Kidney (tissue), 22 donors: ENCODE measurements at places on chromosomes 7 and 10. TPM values are rescaled to one million over a fixed set of nuclear protein-coding genes. Genes with fewer than 3 reads are reported as not detected.

DNA sequence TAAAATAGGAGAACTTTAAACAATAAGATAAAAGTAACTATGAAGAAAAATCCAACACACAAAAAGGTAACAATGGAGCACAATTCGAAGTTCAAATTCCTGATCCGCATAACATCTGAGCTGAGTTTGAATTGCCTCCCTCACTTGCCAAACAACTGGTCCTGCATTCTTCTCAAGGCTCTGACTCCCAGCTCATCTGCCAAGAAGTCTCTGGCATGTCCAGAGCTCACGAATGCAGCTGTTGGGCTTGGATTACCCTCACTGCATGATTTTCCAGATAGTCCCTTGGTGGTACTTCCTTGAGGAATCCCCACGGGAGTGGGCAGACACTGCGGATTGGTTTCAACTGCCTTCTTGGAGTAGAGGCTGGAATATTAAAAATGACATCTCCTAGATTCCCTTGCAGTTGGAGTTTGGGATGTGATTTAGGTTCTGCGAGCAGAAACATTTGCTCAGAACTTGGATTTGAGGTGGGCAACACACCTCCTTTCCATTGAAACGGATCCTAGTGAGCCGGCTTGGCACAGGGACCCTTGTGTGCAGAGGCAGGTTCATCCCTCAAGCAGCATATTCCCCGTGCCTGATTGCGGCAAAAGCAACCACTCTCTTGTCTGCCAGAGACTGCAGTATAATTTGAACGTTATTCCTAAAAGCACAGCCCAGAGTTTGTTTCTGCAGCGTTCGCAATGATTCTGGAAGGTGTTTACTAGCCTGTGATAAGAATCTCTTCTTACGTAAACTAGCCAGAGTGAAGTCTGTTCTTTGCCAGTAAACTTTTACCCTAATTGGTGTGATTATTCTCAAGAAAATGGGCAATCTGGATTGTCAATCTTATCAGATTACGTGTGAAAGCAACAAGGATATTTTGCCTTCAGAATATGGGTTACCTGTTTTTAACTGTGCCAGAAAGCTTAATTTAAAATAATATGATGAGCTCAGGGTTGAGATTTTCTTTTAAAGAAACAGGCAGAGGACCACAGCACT, 23.4 kb upstream of the PRKCQ start:
- no peak for DNase-seq

DNA sequence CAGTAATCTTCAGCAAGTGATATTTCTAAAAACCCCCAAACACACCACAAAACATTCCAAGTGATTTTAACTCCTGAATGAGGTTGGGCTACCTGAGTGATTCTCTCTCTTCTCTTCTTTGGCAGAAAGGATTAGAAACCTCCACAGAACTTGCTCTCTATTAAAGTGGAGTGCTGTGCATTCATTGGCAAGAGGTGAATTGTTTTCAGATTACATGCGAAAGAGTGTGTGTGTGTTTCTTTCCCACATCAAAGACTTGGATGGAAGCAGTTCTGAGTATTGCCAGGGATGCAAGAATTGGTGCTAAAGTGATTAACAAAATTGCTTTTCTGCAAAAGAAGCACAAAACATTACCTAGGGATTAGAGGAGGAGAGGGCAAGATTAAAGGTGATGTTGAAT, 13.1 kb upstream of the FBXW4 start:
- DNase-seq, result no peak

DNA sequence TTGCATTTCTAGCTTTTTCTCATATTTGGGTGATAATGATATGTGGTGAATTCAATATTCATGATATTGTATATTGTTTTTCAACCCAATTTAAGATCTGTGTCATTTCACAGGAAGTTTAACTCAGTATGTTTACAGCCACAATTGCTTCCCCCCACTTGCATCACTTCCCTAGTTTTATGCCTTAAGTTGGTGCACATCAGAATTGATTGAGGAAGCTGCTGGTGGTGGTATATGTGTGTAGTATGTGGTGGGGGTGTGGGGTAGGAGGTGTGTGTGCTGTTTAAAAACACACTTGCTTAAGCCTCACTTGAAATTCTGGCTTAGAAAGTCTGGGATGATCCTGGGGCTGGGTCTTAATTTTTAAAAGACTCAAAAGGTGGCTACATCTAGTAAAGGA, 245.1 kb upstream of the AOAH start:
- DNase-seq, result no peak

- no peak for DNase-seq
Observed at GRCh38 chr10:107415446-107415845, 250.9 kb upstream of the SORCS1 start.

- no peak for DNase-seq
Observed at GRCh38 chr7:142250705-142251104, 7.2 kb downstream of the PRSS58 start.

GRCh38 chr10:69646185-69647060, 16.4 kb downstream of the FAM241B start:
- peak; percentile 81 for DNase-seq

- DNase-seq, result no peak
Observed at GRCh38 chr10:128003521-128003920, 96.6 kb downstream of the PTPRE start.

GRCh38 chr7:120841608-120842007, 16.3 kb downstream of the TSPAN12 start:
- DNase-seq, result no peak

DNA sequence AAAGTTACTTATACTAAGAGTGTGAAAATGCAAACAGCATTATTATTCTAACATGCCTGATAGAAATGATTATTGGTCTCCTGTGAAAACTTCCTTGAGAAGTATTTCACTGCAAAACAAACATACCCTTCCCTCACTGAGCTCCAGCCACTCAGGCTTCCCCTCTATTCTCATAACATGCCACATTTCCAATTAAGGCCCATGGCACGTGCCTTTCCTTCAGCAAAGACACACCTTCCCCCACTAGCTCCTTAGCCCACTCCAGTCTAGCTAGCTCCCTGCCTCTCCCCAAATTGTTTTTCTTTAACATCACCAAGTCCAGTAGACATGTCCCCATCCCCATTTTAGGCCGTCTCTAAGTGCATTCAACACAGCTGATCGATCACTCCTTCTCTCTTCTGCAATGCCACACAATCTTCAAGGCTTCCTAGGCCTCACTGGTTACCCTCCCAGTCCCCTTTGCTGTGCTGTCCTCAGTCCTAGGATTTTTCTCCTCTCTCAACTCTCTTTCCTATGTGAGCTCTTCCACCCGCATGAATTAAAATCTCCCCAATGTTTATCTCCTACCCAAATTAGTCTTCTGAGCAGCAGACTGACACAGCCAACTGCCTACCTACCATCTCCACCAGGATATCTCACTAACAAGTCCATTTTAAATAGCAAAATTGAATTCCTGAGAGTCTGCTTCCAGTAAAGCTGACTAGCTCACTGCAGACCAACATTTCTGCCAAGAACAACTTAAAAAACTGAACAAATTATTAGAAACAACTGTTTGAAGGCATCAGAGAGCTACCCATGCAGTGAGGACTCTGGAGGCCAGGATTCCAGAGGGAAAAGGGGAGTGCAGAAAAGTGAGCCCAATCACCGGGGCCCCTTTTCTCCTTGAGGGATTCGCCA, 11.9 kb downstream of the CYTH3 start:
- DNase-seq, result no peak

DNA sequence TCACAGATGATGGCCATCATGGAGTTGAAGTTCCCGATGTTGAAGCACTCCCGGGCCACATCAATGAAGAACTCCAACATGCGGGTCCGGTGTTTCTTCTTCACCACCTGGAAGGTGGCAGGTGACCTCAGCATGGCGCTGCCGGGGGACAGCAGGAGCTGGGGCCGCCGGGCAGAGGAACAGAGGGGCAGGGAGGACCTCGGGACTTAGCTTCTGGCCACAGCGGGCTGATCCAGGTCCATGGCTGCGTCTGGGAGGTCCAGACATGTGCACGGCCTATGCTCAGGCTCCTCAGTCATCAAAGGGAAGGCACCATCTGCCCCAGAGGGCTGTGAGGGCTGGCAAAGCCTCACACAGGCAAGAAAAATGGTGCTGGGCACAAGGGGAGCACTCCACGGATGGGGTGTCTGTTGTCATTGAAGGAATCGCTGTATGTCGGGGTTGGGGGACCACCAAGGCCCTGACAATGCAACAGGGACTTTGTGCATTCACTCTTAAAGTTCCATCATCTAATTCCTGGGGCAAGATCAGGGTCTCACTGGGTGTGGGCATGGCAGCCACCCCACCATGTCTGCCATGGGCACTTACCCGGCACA, 60.9 kb downstream of the CSGALNACT2 start:
- DNase-seq, result no peak

DNA sequence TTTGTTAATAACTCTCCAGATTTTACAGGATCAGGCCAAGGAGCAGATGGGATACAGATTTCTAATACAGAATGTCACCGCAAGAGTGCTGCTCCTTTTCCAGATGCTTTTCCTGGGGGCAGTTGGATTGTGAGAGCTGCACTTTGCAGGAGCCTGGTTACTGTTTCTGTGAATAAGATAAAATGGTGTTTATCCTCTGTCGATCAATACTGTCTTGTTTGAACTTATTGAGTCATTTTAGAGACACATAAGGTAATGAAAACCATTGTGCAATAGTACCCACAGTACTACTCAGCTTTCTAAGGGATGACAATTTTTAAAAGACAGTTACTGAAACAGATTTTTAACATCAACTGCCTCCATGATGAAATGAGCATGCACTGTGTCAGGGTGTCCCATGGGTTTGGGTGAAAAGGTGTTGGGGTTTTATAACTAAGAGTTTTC, 2.9 kb downstream of the A1CF start:
- DNase-seq, result no peak

- DNase-seq, result no peak
Observed at GRCh38 chr7:38694326-38694725, 63.2 kb upstream of the AMPH start.

GRCh38 chr7:143383642-143383957, 2.5 kb downstream of the ZYX start:
- no peak for DNase-seq

DNA sequence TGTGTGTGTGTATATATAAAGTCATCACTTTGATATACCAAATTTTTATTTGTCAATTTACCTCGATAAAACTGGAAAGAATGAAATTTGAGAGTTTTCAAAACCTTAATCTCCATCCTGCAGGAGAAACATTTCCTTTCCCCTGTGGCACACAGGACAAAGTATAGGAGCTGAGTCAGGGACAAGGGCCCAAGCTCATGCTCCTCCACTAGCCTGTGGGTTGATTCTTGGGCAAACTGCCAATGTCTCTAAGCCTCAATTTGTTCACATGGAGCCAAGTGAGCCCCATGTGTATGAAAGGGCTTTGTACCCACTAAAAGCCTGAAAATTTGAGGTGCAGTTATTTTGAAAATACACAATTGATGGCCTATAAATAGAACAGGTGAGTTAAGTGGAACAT, 60.3 kb upstream of the IL6 start:
- no peak for DNase-seq

- DNase-seq, result no peak
Observed at GRCh38 chr10:60176925-60177324, 212.8 kb downstream of the ANK3 start.

GRCh38 chr10:98338896-98339295, 70.9 kb upstream of the LOXL4 start:
- DNase-seq, result no peak

DNA sequence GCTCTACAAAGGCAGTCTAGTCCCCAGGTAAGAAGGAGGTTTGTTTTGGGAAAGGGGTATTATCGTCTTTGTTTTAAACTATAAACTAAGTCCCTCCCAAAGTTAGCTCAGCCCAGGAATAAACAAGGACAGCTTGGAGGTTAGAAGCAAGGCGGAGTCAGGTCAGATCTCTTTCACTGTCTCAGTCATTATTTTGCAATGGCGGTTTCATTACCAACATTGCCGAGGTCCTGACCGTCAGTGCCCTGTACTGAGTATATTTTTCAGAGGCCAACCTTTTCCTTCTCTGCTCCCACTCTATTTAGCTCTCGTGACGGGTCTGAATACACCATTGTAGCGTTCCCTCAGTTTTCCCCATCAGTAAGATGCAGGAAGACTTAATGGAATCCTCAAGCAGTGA, 184.5 kb downstream of the PRKCQ start:
- no peak for DNase-seq

- no peak for DNase-seq
Observed at GRCh38 chr10:93826355-93826754, 67.4 kb upstream of the SLC35G1 start.

DNA sequence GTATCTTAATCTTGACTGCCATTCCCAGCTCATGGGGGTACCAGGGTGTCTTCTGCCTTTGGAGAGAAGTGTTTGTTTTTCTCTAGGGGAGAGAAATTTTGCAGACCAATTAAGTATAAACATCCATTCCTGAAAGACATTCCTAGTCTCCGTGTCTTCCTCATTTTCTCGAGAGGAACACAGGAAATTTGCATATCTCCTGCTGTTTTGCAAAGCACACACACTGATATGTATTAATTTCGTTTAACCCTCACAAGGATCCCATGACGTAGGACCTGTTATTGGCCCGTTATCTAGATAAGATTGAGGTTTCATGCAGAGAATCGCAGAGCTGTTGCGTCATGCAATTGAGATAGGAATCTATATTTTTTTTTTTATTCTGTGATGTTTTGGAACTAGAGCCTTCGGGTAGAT, 944 bp downstream of the RHBDD2 start:
- no peak for DNase-seq

DNA sequence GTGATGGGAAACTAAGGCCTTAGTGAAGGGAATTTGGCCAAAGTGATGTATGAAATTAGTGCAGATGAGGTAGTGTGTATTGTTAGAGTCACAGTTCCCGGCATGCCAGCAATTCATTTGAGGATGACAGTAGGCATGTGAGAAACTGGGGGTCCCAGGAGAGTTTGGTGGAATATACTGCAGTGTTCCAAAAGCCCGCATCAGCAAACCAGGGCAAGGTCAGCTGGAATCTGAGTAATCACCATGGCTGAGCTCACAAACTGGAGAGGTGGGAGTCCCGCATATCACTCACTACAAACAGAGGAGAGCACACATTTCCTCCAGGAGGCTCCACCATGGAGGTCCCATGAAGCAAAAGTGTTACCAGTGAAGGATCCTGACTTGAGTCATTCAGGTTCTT, 740.7 kb downstream of the TNS3 start:
- no peak for DNase-seq

GRCh38 chr7:46713868-46714596, 793.0 kb upstream of the IGFBP3 start:
- peak; percentile 52 for DNase-seq

Gene VENTX
- 3.3 TPM for total RNA-seq

Gene TRIM74
- total RNA-seq, result 1.3 TPM

Gene C10orf62
- 1.6 TPM for total RNA-seq

Gene PNLIPRP1
- not detected for total RNA-seq

Gene UFSP1
- 3.4 TPM for total RNA-seq

Gene CD36
- total RNA-seq, result 10.0 TPM

Gene LRWD1
- total RNA-seq, result 14.1 TPM

Gene TMEM196
- total RNA-seq, result 0.06 TPM

Gene CYP2E1
- total RNA-seq, result 2.9 TPM

Gene KCNMA1
- total RNA-seq, result 8.9 TPM

Gene C10orf143
- total RNA-seq, result 6.6 TPM

Gene LOXL4
- 15.1 TPM for total RNA-seq

Gene ZNF107
- total RNA-seq, result 8.0 TPM

Gene GIMAP7
- total RNA-seq, result 43.6 TPM

Gene LRIT1
- total RNA-seq, result not detected

Gene TDRD1
- 0.88 TPM for total RNA-seq

Gene SPDYE11
- total RNA-seq, result not detected

Gene ANKRD22
- total RNA-seq, result 3.6 TPM

Gene AGAP9
- total RNA-seq, result 10.3 TPM

Gene MUC12
- 3.8 TPM for total RNA-seq

Gene MARCHF5
- total RNA-seq, result 36.1 TPM
